ENCODE measurements at places on chromosomes 1 and 21.

- no peak for DNase-seq
Observed at GRCh38 chr1:2891923-2892448, 90.5 kb upstream of the TTC34 start.

DNA sequence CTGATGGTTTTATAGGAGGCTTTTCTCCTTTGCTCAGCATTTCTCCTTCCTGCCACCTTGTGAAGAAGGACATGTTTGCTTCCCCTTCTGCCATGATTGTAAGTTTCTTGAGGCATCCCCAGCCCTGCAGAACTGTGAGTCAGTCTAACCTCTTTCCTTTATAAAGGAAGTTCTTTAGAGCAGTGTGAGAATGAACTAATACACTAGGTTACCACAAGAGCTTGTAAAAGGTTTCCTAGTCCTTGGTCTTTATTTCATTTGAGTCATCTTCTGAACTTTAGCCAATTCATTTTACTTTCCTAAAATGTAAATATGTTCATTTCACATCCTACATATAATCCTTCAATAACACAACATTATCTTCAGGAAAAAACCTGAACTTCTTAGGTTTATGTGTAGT lies 365.3 kb downstream of the HHIPL2 start:
- DNase-seq = no peak

- no peak for DNase-seq
Observed at GRCh38 chr1:17586172-17586964, 46.9 kb downstream of the ARHGEF10L start.

- no peak for DNase-seq
Observed at GRCh38 chr1:61173118-61173517, 90.8 kb downstream of the NFIA start.

GRCh38 chr21:46392921-46393320 lies 65.8 kb upstream of the DIP2A start:
- DNase-seq = no peak

DNA sequence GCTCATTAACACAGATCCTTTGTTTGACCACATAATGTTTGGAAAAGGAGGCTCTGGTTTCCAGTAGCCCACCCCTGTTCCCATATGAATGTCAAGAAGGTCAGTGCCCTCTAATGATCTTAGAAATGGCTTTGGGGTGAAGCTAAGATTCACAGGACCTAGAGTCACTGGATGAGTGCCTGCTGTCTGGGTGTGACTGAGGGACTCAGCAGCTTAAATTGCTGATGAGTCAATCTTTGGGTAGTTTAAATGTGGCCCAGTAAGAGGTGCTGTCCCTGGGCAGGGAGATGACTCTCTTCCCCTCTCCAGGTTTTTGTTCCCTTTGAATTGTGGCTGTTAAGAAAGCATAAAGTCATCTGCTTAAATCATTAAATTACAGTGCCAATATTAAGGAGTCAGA lies 50.6 kb downstream of the L1TD1 start:
- no peak for DNase-seq

Measured in stimulated activated CD8-positive, alpha-beta memory T cell treated with anti-CD3 and anti-CD28 coated beads, Interleukin-7, amount 100 ng/mL, for 4 hours (primary cell).